ENCODE measurements at places on chromosomes 5 and 9. TPM values are rescaled to one million over a fixed set of nuclear protein-coding genes. Genes with fewer than 3 reads are reported as not detected.

The DDX31 gene
- 4.6 TPM for total RNA-seq

The CCDC183 gene
- 2.5 TPM for total RNA-seq

The PLAC8L1 gene
- total RNA-seq, result not detected

The WNK2 gene
- 61.4 TPM for total RNA-seq

The PALM2AKAP2 gene
- total RNA-seq, result 61.1 TPM

The DEPDC1B gene
- total RNA-seq, result 0.16 TPM

The NUTM2G gene
- total RNA-seq, result not detected

DNA sequence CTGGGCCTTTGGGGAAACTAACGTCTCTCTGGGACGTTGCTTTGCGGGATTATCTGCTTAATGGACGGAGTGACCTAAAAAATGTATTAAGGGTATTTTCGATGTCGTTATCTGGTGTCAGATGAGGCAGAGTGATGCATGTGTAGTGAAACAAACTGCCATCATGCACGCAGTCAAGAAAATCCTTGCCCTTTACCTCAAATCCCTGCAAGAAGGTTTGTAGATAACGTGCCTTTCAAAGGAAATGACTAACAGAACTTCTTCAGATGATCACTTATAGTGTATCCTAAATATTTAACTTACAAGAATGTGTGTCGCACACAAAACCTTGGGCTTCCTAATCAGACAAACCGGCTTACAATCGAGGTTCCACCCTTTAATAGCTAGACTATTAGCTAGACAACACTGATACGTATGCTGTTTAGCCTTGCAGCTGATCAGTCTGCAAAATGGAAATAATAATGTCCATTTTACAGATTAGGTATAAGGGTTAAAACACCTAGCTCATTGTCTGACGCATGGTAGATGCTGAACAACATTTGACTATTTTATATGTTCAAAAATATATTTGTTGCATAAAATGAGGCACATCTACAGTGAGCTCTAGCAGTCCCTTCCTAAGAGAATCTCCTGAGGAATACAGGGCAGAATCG, 541 bp upstream of the TBCA start:
- no peak for DNase-seq

- no peak for DNase-seq
These were observed 22.9 kb downstream of the KCNMB1 start for GRCh38 chr5:170366276-170366675.

DNA sequence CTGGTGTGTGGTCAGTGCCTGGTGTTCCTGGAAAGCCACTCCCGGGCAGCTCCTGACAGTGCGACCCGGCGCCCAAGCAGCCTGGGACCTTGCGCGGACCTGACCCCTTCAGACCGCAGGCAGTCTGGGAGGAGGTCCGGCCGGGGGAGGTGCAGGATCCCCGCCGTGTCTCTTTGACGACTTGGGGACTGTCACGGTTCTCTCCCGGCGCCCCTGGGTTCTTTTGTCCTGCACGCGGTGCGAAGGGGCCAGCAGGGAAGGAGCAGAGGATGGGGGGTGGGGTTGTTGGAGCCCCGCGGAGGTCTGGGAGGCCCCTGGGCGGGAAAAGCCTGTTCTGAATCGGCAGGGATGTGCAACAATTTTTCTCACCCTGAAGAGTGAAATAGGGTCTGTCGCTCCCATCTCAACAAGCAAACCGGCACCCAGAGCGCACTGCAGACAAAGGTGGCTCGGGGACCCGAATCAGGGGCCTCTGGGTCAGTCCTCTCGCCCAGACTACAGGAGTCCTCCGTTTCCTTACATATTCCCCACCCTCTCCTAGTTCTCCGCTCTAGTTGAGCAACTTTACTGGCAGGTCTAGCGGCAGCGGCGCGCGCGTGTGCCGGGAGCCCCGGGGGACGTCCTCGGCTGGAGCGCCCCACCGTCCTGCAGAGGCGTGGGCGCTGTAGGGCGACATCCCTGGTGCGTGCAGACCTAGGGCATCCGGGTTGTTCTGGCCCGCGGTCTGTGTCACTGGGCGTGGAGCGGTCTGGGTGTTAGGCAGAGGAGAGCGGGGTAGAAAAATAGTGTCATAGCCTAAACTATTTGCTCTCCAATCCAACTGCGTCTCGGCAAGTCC, 1.2 kb downstream of the VCAN start:
- DNase-seq, result peak; percentile 79

- DNase-seq, result no peak
These were observed 92.8 kb upstream of the LRRTM2 start for GRCh38 chr5:138967791-138968448.

- no peak for DNase-seq
These were observed 648.2 kb downstream of the SLCO4C1 start for GRCh38 chr5:101647861-101648260.

- DNase-seq, result no peak
These were observed 84.7 kb upstream of the TBC1D2 start for GRCh38 chr9:98339987-98340800.

- no peak for DNase-seq
These were observed 1819.8 kb upstream of the C9orf72 start for GRCh38 chr9:29393064-29393463.

GRCh38 chr9:34363619-34364351, 12.9 kb downstream of the MYORG start:
- DNase-seq, result no peak

GRCh38 chr5:2740876-2741555, 10.5 kb downstream of the IRX2 start:
- DNase-seq, result no peak

- no peak for DNase-seq
These were observed 449.9 kb upstream of the PIK3R1 start for GRCh38 chr5:67765697-67766096.

DNA sequence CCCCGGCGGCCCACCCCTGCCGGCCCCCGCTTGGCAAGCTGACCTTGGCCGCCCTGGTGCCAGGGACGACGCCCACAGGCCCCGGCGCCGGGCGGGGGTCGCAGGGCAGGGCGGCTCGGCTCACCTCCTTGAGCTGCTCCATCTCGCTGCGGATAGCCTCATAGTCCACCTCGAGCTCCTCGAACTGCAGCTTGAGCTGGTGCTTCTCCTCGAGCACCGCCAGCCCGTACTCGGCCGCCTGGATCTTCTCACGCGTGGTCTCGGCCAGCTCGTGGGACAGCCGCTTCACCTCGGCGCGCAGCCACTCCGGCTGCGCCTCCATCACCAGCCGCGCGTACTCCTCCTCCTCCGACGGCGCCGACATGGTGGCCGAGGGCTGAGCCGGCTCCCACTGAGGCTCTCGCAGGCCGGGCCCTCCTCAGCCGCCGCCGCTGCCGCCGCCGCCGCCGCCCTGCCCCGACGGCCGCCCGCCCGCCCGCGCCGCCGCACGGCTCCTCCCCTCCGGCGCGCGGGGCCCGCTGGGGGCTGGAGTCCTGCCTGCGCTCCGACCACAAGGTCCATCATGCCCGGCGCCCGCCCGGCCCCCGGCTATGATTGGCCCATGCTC, at the start of gene BICD2:
BICD2 (minus strand) TSS at position 453 of the 607 bp plus-strand sequence; CDS start at position 364, 89 bp downstream.
- DNase-seq, result no peak

GRCh38 chr9:569296-569695, 272.2 kb upstream of the DMRT1 start:
- no peak for DNase-seq

DNA sequence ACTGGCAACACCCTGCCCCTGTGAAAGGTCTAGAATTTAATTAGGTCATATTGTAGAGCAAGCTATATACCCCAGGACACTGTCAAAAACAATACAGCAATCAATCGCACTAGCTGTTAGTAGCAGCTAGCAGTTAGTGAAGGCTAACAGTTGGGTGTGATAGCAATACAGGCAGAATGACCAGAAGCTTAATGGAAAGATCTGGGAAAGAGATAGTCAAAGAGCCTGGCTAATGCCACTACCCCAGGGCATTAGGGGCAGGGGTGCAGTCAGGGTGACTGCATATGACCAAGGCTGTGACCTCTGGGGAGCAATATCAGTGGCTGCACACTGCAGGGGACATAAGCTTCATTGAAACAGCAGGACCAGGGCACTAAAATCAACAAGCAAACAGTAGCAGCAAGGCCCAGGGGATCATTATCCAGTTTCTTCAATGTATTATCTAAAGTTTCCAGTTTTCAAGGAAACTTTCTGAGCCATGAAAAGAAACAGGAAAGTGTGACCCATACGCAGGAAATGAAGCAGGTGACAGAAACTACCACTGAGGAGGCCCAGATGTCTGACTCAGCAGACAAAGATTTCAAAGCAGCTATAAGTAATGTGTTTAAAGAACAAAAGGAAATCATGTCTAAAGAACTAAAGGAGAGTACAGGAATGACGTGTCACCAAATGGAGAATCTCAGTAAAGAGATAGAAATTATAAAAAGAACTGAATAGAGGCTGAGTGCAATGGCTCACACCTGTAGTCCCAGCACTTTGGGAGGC, 82.4 kb downstream of the ZNF354C start:
- DNase-seq, result no peak

DNA sequence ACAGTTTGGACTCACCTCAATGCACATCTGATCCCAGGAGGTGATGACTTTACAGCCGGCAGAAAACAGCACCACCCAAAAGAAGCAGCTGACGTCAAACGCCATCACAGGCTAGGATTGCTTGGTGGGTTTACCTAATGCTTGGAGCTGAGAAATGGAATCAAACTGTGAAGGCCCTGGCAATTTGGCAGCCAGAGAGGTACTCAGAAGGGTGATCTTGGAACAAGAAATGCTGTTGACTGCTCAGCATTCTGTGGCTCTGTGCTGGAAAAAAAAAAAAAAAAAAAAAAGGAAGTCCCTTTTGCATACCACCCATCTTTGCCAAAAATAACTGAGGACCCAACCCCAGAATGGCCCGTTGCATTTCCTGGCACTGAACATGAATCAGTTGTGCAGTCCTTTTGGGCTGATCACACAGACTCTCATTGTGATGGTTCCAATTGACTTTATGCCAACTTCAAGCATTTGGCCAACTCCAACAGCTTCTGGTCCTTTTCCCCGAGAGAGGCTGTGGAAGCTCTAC, at the start of gene CD180:
CD180 (minus strand) TSS at position 263 of the 523 bp plus-strand sequence; CDS start at position 105, 158 bp downstream.
- no peak for DNase-seq

DNA sequence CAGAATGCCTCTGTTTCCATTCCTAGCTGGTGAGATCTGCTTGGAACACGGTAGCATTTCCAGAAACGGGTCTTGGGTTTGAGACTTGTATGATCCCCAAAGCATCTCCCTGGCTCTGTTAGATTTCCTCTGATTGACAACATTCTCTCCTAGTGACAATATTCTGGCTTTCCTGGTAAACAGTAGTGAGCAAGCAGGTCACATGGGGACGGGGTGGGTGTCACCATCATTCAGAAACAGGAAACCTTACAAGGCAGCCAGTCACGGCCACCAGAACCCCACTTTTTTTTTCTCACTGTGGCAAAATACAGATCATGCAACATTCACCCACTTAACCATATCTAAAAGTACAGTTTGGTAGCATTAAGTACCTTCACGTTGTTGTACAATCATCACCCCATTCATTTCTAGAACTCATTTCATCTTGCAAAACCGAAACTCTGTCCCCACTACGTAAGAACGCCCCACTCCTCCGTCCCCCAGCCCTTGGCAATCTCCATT, 90.1 kb upstream of the LMX1B start:
- peak; percentile 79 for DNase-seq

- no peak for DNase-seq
These were observed 42.7 kb downstream of the NCS1 start for GRCh38 chr9:130214776-130215340.
